Glomerular endothelial cell (primary cell): ENCODE measurements at places on chromosomes 7 and 10.
A peak's percentile ranks its signal among the peaks of the same experiment; 100 is the strongest.

GRCh38 chr10:113028456-113029440 is 78.7 kb downstream of the TCF7L2 start:
- no peak for DNase-seq

DNA sequence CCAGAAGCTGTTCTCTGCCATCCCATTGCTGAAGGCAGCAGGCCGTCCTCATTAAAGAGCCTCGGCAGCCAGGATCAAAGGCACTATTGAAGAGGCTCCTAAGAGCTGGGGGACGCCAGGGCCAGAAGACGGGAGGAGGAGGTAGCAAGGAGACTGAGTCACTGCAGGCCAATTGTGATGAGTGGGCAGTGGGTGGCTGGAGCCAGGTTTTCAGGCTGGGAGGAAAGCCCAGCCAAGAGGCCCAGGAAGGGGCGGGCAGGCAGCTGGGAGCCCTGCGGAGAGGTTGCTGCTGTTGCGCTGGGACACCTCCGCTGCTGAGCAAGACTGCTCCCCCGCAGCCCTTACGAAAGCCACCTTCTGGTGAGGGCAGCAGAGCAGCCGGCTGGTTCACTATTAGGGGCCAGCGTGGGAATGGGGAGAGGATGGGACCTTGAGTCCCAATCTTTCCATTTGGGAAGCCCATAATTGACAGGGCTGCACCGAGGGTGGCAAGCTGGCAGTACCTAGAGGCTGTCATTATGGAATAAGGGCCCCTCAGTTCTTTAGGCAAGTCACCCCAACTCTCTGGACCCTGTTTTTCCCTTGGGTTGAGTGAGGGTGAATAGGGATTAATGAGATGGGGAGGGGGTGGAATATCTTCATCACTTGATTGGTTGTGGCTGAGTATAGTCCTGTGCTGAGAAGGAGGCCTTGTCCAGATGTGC is 48.4 kb downstream of the UNC5B start:
- no peak for DNase-seq

DNA sequence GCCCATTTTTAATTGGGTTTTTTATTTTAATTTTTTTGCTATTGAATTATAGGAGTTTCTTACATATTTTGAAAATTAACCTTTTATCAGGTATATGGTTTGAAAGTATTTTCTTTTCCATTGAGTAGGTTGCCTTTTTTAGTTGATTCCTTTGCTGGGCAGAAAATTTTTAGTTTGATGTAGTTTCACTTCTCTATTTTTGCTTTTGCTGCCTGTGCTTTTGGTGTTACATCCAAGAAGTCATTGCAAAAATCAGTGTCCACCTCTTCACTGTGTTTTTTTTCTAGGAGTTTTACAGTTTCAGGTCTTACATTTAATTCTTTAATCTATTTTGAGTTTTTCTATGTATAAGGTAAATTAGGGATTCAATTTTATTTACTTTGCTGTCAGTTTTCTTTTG is 129.8 kb upstream of the FERD3L start:
- no peak for DNase-seq

DNA sequence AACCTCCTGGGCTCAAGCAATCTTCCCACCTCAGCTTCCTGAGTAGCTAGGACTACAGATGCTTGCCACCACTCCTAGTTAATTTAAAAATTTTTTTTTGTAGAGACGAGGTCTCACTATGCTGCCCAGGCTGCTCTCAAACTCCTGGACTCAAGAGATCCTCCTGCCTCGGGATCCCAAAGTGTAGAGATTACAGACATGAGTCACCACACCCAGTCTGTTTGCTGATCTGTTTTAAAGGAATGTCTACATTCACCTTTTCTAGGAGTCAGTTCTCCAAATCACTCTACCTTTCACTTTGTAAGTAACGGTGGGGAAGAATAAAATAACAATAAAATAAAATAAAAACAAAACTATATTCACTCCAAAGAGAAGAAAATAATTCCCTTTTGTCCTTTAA is 86.6 kb upstream of the AGBL3 start:
- DNase-seq: no peak

- DNase-seq: no peak
Measured at GRCh38 chr7:29432721-29433120, 130.9 kb upstream of the PRR15 start.

DNA sequence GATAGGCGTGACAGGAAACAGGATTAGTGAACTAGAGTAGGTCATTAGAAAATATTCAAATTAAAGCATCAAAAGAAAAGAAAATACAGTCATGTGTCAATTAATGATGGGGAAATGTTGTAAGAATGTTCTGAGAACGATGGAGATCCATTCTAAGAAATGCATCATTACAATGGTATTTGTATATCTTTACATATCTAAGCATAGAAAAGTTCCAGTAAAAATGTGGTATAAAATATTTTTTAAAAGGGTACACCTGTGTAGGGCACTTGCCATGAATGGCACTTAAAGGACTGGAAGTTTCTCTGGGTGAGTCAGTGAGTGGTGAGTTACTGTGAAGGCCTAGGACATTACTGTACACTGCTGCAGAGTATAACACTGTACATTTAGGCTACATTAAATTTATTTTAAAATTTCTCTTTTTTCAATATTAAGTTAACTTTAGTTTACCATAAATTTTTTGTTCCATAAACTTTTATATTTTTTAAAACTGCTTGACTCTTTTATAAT is 282.5 kb downstream of the BMPER start:
- DNase-seq: no peak

GRCh38 chr10:44619521-44619920 is 234.6 kb upstream of the CXCL12 start:
- DNase-seq: no peak

DNA sequence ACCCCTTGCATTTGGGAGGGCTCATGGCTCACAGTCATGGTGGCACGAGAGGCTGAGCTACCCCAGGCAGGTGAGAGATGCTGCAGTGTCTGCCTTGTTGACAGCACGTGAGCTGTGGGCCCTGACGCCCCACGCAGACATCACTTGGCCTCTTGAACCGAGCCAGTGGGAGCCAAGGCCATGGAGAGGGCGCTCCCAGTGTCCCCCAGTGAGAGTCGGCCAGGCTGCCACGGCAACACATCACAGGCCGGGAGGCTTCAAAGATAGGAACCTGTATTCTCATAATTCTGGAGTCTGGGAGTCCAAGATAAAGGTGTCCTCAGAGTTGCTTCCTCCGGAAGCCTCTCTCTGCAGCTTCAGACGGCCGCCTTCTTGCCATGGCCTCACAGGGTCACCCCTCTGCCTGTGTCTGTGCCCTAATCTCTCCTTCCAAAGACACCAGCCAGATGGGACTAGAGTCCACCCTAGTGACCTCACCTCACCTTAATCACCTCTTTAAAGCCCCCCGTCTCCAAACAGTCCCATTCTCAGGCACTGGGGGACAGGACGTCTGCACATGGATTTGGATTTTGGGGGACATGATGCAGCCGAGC is 119.6 kb downstream of the KLF6 start:
- DNase-seq: no peak

GRCh38 chr7:45917658-45918057 is 3.4 kb downstream of the IGFBP3 start:
- peak; percentile 23 for DNase-seq

DNA sequence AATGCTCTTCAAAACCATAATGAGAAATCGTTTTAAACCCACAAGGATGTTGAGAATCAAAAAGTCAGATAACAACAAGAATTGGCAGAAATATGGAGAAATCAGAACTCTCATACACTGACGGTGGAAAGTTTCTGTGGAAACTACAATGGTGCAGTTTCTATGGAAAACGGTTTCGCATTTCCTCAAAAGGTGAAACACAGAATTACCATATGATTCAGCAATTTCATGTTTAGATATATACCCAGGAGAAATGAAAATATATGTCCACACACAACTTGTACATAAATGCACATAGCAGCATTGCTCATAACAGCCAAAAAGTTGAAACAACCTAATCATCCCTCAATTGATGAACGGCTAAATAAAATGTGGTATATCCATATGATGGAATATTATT is 218.2 kb downstream of the ARL4A start:
- no peak for DNase-seq

- DNase-seq: no peak
Measured at GRCh38 chr10:79491143-79491835, 21.0 kb upstream of the EIF5AL1 start.

DNA sequence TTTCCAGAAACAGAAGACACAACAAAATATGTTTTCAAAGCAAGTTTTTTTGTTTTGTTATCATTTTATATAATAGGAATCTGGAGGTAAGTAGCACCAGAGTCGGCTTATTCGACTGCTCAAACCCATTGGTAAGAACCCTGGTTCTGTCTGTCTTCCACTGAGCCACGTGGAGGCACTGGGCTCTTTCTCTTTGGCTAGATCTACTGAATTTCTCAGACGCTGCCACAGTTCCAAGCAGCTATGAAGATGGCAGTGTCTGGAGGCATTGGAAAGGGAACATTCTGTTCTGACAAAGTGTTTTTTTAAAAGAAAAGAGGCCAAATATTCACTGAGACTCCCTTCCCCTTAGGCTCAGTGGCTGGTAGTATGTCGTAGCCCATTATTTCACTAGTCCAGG is 338.8 kb downstream of the NRG3 start:
- DNase-seq: no peak

GRCh38 chr10:10854725-10855124 is 162.9 kb upstream of the CELF2 start:
- DNase-seq: no peak

GRCh38 chr7:24411226-24411625 is 127.2 kb downstream of the NPY start:
- DNase-seq: no peak

DNA sequence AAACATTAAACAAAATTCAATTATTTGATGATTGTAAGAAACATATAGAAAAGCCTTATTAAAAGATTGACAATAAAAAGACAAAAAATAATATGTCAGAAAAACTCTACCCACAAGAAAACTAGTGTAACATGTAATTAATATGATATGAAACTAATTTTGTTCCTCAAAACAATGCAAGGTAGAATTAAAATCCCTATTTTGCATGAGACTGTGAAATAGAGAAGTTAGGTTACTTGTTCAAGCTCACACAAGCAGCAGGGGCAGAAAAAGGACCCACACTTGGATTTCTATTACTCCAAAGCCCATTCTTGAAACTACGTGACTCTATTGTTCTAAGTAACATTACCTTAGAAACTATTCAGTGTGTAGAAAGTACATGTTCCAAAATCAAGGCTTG is 96.4 kb downstream of the KCNMA1 start:
- DNase-seq: no peak

DNA sequence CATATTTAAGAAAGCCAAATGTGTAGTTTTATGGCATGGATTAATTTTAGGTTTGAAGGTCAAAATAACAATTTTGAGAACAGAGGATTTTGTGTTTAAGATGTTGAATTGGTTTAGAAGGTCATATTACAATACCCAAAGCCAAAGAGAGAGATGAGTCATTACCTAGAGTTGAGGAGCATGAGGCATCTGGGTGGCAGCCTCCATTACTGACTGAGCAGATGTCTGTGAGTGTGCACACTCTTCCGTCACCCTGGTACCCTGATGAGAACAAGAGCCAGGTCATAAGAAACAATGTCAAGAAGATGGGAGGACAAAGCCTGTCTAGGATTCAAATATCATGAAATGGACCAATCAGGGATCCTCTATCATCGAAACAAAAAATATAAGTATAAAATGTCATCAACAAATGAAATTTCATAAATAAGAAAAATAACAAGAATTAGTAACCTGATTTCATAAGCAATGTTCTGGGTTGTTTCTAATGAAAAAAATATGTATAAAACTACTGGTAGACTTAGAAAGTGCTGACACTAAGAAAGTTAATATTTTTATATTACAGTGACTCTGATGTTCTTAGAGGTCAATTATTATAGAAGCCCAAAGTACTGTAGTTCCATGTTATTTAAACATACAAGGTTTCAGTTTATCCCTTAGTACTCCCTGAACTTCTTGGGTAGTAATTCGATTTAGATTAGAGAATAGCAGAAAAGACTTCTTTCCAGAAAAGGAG is 20.0 kb downstream of the CUBN start:
- DNase-seq: no peak

DNA sequence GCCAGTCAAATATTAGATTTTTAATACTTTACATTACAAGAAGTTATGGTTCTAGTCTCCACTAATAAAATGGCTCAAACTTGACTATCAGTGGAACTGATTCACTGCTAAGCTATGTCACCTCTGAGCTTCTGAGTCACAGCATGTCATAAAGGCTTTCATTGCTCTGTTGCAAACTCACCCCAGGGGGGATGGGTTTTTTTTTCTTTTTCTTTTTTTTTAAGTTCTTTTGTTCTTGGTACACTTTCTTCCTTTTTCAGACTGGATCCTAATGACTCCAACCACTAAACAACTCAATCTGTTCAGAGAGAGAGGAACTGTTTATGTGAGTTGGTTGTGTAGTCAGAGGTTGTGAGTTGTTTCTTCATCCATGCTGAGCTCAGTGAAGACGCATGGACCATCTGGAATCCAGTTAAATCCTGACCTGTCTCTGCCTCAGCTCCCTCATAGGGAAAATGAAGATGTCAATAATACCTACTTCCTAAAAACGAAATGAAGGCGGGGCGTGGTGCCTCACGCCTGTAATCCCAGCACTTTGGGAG is 11.0 kb downstream of the MYOF start:
- peak; percentile 93 for DNase-seq

DNA sequence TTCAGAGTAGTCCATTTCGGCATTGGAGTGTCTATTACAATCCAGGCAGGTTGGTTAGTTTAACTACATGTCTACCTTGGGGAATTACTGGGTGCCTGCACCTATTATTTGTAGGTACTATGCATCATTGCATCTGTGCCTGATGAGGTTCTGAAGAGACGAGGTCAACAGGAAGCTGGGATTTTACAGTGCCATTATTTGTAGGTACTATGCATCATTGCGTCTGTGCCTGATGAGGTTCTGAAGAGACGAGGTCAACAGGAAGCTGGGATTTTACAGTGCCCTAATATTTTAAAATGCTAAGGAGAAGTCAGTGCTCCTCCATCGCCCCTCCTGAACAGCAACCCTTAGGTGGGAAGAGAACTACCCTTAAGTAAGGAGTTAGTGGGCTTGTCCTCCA is 41.7 kb downstream of the NPY start:
- no peak for DNase-seq

- DNase-seq: no peak
Measured at GRCh38 chr10:10826125-10826524, 191.5 kb upstream of the CELF2 start.

GRCh38 chr7:100801833-100802568 is 25.3 kb downstream of the EPHB4 start:
- DNase-seq: no peak
